ENCODE measurements at places on chromosomes 4 and X.

DNA sequence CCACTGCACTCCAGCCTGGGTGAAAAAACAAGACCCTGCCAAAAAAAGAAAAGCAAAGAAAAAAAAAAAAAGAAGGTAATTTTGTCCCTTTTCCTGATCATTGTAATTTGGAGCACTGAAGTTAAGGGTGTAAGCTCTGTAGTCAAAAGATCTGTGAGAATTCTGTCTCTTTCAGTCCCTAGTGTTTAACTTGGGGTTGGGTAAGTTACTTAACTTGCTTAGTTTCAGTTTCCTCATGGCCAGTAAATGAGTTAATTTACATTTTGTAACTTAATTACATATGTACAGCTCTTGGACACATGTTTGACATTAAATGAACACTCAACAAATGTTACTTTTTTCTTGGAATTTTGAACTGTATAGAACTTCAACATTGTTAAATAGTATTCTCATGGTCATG is 10.9 kb upstream of the UBE2K start:
- DNase-seq, result no peak

DNA sequence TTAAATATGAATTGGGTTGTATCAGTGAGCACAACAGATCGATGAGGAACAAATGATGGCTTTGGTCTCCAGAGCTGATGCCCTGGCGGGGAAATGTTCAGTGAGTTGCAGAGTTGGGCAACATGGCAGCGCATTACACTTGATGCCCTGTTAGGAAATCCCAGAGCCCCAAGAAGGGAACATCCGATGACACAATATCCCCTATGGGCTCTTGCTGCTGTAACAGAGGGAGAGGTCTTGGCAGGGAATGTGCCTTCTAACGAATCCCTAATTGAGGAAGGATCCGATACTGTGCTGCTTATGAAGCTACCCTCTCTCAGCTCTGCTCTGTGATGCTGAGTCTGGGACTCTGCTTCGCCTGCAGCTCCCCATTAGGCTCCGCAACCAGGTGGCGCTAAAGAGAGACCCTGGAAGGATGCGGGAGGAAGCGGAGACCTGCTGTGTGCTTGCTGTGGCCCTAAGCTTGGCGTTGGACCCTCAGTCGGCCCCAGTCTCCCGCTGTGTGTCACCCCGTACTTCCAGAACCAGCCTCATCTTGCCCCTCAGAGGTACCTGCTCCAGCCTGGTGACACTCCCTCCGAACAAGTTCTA is 38.9 kb downstream of the PDHA1 start:
- DNase-seq, result peak; percentile 13

DNA sequence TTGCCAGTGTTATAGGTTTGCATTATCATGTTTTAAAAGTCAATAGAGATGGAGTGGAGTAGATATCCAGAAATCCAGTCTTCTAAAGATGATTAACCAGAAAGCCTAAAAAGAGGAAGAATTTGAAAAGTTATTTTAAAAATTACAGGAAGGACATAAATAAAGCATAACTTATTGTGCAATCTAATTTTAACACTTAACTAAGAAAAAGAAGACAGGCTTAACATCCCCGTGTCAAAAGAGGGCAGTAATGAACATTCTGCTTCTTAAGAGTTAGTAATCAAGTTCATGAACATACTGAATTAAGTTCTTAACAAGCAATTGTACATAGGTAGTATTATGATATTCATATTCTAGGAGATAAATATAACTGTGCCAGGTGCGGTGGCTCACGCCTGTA is 39.3 kb downstream of the ELF2 start:
- no peak for DNase-seq

DNA sequence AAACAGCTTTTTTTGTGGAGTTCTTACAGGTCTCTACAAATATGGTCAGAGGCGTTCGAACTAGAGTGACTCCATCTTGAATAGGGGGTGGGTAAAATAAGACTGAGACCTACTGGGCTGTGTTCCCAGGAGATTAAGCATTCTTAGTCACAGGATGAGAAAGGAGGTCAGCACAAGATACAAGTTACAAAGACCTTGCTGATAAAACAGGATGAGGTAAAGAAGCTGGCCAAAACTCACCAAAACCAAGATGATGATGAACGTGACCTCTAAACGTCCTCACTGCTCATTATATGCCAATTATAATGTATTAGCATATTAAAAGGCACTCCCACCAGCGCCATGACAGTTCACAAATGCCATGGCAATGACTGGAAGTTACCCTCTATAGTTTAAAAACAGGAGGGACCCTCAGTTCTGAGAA is 42.8 kb upstream of the SPP1 start:
- DNase-seq, result no peak

All from RWPE1 (cell line).